ENCODE measurements at places on chromosomes 2 and 18.

GRCh38 chr18:45106331-45106774, 425.7 kb downstream of the SETBP1 start:
- no peak for DNase-seq

- DNase-seq = no peak
Observed at GRCh38 chr2:215849771-215850170, 163.6 kb downstream of the MREG start.

DNA sequence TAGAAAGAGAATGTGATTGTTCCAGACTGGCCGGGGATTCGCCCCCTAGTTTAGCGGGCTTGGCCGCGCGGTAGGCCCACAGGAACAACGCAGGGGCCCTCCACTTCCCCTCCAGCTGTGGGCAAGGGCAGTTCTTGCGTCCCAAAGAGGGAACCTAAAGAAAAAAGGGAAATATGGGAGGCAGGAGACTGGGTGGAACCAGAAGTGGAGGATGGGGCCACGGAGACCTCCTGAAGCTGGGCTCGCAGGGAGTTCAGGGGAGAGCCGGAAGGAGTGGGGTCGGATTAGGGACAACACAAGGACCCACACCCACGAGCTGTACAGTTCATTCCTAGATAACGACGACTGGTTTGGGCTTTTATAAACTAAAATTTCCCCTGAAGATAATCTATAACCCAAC, 18.2 kb downstream of the GNLY start:
- no peak for DNase-seq

DNA sequence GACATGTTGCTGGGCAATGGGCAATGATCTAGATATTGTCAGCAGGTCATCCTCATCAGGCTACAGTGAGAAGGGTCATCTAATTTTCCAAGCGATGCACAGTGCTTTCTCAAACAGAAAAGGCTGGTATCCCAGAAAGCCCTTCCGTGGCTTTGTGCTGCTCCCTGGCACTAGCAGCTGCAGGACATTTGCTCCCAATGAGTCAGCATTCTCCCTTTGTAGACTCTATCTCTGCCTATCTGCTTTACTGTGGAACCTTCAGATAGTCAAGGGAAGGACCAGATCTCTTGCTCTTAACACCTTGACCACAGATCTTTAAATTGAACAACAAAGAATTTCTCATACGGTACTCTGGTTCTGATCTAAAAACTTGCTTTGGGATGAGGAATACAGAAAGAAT, 101.4 kb downstream of the CDH2 start:
- no peak for DNase-seq

GRCh38 chr2:95010718-95011117, 14.8 kb upstream of the MAL start:
- DNase-seq = no peak

DNA sequence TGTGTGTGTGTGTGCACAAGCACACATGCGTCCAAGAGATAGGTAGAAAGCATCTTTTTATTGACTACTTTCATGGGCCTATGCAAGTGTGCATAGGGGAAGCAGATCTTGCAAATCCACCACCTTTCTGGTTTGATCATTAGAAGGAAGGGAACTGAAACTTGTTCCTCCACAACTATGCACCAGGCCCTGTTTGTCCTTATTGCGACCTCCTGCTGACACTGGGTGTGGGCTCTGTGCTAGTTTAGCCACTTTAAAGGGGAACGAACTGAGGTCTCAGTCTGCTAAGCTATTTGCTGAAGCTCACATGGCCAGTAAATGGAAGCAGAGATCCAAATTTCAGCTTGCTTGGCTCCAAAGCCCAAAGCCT, 32.1 kb upstream of the INSIG2 start:
- DNase-seq = no peak

- no peak for DNase-seq
Observed at GRCh38 chr18:54094474-54094873, 130.0 kb downstream of the MBD2 start.

GRCh38 chr2:95059656-95060370, 34.3 kb downstream of the MAL start:
- no peak for DNase-seq

DNA sequence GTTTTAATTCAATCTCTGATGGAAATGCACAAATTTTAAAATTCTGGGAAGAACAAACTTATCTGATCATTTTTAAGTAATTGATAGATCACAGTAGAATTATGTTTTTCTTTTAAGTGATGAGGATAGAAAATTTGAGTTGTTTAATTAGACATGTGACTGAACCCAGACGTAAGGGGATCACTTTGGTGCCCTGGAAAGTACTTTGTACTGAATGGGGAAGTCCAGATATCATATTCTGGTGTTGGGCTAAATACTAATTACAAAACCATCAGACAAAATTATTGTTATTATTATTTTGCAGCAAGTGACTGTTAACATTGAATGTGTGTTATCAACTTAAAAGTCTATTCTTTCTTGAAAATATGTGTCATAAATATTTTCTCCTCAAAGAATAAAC, 994.6 kb downstream of the TSN start:
- no peak for DNase-seq

DNA sequence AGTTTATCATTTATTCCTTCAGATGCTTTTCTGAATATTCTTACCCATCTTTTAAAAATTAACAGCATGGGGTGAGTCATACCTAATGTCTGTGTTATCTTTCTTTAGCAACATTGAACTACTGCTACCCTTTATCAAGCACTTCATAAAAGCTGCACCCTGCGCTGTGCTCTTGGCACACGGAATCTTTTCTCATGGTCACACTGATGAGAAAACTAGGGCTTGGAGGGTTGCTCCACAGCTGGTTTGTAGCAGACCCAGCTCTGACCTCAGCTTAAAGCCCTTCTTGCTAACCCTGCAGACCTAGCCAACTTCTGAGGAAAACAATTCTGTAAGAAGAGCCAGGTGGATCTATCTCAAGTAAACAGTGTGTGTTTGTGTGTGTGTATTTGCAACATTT, 106.3 kb downstream of the RNF144A start:
- DNase-seq = no peak
